ENCODE measurements at places on chromosomes 7 and 10.

- DNase-seq: no peak
These were observed 14.7 kb upstream of the C7orf33 start for GRCh38 chr7:148575640-148576411.

GRCh38 chr10:69451209-69451783, at the start of gene TSPAN15:
Gene TSPAN15 (plus strand): TSS chr10:69451465. CDS start chr10:69451595, 130 bp downstream.
- DNase-seq: no peak

DNA sequence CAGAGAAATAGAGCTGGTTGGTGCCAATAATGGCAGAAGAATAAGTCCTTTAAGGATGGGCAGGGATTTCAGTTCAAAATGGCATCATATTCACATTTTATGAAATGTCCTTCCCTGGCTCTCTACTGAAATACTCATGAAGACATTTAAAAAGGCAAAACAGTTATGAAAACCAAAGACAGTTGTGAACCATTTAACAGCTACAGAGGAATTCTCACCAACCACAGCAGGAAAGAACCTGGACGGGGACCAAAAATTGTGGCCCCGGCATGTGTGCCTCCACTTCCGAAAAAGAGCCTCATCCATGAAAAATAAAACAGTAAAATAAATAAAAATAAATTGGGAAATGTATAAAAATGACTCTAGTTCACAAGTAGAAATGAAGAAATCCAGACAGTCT, 539.5 kb downstream of the SUGCT start:
- DNase-seq: no peak

GRCh38 chr10:13758312-13758711, 171.5 kb downstream of the PRPF18 start:
- DNase-seq: no peak

GRCh38 chr10:72272689-72273409, 875 bp upstream of the DDIT4 start:
- no peak for DNase-seq

GRCh38 chr7:105096306-105096705, 82.3 kb downstream of the KMT2E start:
- DNase-seq: no peak

GRCh38 chr7:40859965-40860543, 725.2 kb downstream of the SUGCT start:
- no peak for DNase-seq

GRCh38 chr10:71774916-71775702, 1.8 kb upstream of the VSIR start:
- DNase-seq: no peak

DNA sequence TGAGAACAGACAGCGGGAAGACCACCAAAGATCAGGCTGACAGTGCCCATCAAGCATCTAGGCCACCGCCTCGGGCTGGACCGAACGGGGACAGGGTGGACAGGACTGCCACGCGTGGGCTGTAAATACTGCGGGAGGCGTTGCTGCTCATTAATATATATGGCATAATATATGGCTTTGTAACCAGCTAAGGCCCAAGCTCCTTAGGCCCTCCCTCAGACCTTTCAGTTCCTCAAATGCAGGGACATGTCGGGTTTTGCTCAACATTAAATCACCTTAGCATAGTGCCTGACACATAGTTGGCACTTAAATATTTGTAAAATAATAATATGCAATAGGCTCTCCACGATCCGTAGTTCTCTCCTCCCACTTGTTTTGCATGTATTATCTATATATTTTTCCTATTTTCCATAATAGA, 402 bp upstream of the TMEM168 start:
- DNase-seq: no peak

DNA sequence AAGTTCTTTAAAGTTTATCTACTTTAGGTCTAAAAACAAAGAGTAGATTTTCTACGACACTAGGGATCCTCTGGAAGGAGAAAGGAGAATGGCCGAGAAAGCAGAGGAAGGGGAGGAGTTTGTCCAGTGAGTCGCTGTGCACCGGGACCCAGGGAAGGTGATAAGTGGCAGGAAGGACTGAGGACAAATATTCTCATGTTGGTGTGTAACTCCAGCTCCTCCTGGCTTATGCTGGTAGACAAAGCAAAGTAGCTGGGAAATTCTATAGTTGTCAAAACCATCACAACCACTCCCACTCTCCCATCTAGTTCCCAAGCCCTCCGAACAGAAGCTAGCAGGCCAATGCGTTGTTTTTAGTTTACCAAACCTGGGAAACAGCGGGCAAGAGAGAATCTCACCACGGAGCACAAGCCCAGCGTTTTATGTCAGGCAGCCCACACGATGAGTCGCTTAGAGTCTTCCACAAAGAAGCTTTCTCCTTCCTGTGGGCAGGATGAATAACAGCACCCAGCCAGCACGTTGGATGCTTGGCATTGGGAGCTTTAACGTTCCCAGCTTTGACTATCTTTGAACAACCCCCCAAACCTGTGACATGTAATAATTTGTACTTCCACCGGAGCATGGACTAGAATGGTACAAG, 32.9 kb upstream of the JCAD start:
- no peak for DNase-seq

DNA sequence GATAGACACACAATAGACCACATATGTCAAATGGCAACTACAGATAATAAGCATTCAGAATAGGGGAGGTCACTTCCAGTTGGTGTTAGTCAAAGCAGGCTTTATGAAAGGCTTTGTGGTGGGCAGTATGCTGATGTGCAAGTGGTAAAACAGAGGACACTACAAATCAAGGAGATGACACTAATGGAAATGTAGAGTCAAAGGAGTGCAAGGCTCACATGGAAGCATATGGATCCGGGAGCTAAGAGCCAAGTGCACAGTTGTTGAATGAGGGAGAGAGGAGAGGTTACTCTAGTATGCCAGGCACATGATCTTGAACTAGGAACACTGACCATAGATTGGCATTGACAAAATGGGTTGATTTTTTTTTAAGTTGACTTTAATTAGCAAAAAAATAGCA, 62.7 kb downstream of the GRM3 start:
- DNase-seq: no peak

- DNase-seq: no peak
These were observed 38.5 kb downstream of the UNC5B start for GRCh38 chr10:71250842-71251241.

DNA sequence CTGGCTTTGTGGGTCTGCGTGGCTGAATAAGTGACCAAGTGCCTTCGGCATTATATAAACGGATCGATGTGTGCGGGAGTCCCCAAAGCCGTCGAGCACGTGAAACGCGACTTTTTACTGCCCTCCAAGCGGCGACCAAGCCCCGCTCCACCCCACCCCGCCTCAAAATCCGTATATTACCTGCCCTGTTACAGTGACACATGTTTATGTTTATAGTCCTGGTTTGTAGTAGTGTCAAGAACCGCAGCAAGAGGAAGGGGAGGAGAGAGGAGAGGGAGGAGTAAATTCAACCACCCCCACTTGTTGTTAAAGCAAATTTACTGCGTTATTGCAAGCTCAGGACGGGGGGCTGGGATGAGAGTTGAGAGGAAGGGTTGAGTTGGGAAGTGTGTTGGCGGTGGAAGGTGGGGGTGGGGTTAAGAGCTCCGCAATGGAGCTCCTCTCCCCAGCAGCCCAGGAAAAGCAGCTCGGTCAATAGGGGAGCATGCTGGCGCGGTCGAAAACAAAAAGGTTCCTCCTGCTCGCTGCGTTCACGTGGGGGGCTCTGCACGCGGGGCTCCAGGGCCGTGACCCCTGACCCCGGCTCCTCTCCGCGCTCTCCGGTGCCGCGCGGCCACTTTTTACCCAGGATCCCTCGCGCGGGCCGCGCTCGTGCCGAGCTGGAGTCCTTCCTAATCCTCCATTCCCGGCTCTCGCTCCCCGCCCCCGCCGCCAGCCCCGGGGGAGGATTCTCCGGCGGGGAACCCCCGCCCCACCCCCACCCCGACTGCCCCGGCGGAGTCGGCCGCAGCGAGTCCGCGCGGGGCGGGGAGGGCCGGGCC, at the start of gene SKIDA1:
Gene SKIDA1, minus strand, starts transcription at position 316 of the 821 bp plus-strand sequence. CDS start 7,860 bp downstream, outside the sequence.
- DNase-seq: peak; percentile 86

GRCh38 chr10:12656518-12657142, 307.3 kb downstream of the CAMK1D start:
- no peak for DNase-seq

- no peak for DNase-seq
These were observed 140.9 kb downstream of the AUTS2 start for GRCh38 chr7:69739190-69739589.

GRCh38 chr7:5088906-5089305, 43.2 kb downstream of the RBAK start:
- DNase-seq: no peak

- no peak for DNase-seq
These were observed at the start of gene GLI3 for GRCh38 chr7:42236976-42237810. Gene GLI3 (minus strand): TSS chr7:42237209. CDS start chr7:42223253, 13,956 bp downstream.

DNA sequence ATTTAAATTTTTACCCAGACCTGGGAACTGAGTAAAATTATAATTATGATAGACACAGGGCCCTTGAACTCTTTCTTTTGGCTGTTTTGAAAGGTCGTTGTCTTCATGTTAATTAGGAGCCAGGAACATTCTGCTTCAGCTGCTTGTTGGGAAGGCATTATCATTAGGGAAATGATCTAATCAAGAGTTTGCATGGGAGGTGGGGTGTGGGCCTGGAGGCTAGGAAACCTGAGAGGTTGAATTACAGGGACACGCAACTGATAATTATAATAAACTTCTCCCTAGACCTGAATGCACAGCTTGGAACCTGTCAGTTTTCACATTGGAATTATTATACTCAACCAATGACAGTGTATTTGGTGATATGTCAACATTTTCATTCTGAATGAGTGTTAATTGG, 237.7 kb downstream of the CACNB2 start:
- no peak for DNase-seq

DNA sequence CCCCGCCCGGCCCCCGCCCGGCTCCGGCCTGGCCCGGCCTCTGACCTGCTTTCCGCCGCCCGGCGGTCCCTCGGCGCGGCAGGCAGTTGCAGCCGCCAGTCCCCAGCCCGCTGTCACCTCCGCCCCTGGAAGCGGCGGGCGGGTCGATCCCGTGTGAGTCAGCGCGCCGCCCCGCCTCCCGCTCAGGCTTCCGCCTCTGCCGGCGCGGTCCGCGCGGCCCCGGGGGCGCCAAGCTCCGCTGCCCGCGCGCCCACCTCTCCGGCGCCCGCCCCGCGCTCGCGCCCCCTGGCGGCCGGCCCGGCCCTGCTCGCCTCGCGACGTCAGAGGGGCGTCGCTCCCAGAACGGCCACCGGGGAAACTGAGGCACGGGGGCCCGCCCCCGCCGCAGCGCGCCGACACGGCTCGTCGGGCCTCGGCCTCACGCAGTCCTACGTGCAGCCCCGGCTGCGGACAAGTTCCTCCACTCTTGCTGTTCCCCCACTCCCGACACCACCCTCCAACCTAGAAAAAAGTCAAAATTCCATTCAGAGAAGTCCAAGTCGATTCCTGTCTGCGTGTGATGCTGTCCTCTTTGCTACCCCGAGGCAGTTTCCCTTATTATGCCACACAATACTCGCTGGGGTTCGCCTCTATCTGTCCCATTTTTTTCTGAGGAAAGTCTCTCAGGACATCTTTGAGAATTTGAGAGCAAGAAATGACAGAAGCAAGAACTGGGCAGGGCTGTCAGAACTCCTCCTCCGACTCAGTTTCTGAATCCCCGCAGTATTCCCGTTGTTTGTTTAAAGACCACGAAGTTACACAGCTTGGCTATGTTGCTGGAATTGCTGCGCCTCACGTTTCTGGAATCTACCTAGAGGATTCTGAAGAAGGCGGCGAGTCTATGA, at the start of gene DNMBP:
Gene DNMBP, minus strand, starts transcription at position 155 of the 884 bp plus-strand sequence. CDS start 37,823 bp downstream, outside the sequence.
- DNase-seq: no peak

- no peak for DNase-seq
These were observed 67.2 kb upstream of the NME8 start for GRCh38 chr7:37781156-37781555.

DNA sequence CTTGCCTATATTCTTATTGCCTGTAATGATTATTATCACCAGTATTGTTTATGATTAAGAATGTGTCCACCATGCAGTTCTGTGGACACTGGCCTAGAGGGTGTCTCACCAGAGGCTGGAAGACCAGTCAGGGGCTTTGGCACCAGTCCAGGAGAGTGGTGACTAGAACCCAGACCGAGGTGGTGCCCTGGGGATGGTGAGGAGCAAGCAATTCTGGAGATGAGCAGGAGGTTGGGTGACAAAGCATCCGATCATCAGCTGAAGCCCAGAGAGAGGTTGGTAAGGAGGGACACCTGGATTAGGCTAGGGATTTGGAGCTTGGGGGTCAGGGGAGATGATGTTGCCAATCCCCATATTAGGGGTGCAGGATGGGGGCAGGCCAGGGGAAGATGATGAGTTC, 124.4 kb downstream of the EMX2 start:
- no peak for DNase-seq

DNA sequence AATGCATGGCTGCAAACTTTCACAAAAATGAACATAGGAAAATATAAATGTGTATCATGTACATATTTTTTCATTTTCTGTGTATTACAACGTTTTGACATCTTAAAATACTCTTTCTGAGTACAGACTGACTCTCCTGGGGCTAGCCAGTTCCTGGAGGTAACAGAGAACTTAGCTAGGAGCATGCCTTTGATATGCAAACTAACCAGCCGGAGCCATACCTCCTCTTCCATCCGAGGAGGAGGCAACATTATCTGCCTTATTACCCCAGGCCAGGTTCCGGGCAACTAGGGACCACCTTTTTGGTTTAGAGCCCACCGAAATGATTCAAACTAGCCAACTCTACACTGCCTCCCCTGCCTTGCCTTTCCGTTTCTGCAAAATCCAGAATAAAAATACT, 33.7 kb upstream of the HECW1 start:
- DNase-seq: no peak

DNA sequence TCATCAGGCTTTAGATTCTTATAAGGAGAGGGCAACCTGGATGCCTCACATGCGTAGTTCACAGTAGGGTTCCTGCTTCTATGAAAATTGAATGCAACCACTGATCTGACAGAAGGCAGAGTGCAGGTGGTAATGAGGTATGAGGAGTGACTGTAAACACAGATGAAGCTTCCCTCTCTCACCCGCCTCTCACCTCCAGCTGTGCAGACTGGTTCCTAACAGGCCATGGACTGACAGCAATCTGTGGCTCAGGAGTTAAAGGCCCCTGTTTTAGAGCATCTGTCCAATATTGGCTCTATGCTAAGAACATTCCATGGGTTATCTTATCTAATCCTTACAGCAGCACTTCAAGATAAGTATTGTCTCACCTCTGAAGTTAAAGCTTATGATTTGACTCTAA, 213.5 kb upstream of the NRP1 start:
- DNase-seq: no peak

DNA sequence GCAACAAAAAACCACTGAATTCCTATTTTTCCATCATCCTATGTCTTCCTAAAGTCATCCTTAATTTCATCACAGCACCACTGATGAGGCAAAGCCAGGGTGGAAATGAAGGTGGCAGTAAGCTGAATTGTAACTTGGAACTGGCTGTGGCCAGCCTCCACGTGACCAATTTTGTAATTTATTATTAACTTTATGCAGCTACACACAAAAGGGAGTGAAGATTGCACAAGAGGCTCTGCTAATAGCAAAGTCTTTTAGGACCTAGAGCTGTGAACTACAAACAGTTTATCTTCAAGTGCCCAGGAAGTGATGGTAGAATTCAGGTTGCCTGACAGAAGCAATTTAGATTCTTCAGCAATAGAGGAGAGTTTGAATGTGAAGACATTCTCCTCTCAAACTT, 176.4 kb downstream of the CCDC71L start:
- DNase-seq: no peak

- no peak for DNase-seq
These were observed 7.1 kb upstream of the KLHL7 start for GRCh38 chr7:23098460-23098859.

Data from cortex of kidney (tissue), 1 donor.